ENCODE measurements at places on chromosomes 12 and 14.

- DNase-seq, result no peak
Observed at GRCh38 chr12:66903782-66904396, 225.0 kb upstream of the GRIP1 start.

DNA sequence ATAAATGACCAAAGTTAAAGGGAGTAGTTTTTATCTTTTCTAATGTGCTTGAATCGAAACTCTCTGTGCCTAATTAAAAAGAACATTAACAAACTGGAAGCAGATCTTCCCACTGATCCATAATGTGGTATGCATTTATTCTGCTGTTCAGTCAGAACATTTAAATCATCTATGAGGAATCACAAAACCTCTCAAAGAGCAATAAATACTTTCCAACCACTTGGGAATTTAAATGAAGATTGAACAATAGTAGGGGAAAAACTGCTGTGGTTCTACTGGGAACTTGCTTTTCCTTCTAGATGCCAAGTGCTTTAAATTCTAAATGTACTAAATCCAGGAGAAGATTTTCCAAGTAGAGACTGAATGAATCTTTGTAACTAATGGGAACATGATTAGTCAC, 12.3 kb upstream of the CHPT1 start:
- no peak for DNase-seq

DNA sequence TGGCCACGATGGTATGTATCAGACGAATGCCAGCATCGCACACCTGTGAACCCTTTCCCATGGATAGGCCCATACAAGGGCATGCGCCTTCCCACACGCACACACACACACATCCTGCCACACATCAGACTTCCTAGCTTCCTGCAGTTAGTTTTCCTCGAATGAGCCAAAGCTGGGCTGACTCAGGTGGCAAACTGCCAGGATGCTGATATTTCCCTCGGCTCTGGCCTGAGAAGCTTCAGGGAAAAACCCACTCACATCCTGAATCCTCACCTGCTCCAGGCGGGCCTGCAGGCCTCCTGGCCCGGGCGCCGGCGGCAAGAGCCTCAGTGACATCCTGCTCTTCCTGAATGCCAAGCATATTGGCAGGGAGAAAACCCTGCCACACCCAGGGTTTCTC, 22.4 kb downstream of the CALM1 start:
- DNase-seq, result peak; percentile 100

- DNase-seq, result no peak
Observed at GRCh38 chr12:111780615-111781014, 13.9 kb downstream of the ALDH2 start.

DNA sequence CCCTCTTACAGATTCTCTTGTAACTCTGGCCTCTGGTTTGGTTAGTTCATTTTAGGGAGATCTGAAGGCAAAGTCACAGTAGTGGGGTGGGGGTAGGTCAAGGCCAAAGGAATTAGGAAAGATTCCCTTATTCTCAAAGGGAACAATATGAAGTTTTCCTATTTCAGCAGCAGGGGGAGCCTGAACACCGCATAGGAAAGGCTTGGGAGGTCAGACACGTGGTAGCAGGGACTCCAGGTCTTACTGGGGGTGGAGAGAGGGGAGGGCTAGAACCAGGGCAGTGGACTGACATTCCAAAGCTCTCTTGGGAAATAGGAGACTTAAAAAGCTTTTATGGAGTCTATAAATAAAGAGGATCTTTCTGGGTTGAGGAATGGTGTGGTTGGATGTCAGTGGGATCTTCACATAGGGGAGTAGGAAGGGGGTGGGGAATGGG, 1.3 kb downstream of the ZC3H10 start:
- peak; percentile 95 for DNase-seq

- no peak for DNase-seq
Observed at GRCh38 chr14:34018564-34019244, 67.8 kb upstream of the EGLN3 start.

DNA sequence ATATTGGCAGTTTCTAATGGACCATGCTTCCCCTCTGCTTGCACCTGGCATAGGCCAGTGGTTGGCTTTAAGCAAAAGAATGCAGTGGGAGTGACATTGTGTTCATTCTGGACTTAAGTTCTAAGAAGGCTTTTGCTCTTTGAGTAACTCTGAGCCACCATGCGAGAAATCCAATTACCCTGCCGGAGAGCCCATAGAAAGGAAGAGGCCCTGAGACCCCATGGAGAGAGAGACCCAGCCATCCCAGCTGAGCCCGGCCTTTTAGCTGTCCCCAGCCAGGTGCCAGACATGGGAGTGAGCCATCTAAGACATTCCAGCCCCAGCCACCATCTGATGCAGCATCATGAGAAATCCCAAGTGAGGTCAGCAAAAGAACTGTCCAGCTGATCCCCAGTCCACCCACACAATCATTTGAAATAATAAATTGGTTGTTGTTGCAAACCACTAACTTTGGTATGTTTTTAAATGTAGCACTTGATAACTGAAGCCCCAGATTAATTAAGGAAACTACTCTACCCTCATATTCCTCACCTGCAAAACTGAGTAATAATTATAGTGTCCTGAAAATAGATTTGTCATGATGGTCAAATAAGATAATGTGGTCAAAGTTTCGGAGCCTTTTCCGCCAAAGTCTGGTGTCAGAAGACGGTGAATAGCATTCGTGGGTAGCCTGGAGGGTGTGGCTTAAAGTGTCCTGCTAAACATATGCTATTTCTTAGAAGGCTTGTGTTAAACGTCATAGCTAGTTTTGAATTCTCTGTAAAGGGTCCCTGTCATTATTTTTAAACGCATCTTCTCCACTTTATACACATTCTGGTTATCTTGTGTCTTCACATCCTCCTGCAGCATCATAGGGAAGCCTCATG, 166.6 kb upstream of the PELI2 start:
- no peak for DNase-seq

GRCh38 chr14:100056964-100057795, 8.0 kb upstream of the EVL start:
- DNase-seq, result peak; percentile 58

DNA sequence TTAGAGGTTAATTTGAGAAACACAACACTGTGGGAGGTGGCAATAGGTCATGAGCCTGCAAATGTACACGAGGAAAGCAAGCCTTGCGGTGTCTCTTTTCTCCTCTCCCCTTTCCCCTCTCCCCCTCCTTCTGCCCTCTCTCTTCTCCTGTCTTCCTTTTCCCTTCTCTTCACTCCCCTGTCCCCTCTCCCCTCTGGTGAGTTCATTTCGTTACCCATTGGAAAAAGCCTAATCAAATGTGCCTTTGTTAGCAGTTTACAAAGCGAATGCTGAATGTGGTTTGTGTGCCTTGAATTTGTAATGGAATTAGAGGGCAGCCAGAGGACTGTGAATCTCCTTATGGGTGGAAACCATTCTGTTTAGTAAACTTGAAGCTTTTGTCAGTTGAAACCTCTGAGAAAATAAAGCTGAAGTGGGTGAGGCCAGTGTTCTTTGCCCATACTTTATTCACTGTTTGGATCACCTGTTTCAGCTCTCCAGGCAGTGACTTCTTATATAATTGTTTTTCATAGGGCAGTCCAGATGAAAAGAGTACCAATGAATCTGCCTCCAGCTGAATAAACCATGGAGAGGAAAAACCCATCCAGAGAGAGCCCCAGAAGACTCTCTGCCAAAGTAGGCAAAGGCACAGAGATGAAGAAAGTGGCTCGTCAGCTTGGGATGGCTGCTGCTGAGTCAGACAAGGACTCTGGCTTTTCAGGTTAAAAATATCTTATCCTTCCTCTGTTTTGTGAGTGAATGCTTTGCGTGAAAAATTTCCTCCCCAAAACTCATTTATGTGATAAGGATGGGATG, 7.3 kb downstream of the CIPC start:
- no peak for DNase-seq

GRCh38 chr12:49537231-49537751, 1.5 kb upstream of the KCNH3 start:
- DNase-seq, result peak; percentile 13

GRCh38 chr14:94408546-94409095, 20.2 kb upstream of the SERPINA1 start:
- DNase-seq, result no peak

GRCh38 chr14:46344327-46344937, 307.1 kb downstream of the RPL10L start:
- peak; percentile 4 for DNase-seq

All from dermis blood vessel endothelial cell (primary cell).